ENCODE measurements at places on chromosomes 16 and 17. TPM values are rescaled to one million over a fixed set of nuclear protein-coding genes. Genes with fewer than 3 reads are reported as not detected.
A peak's percentile ranks its signal among the peaks of the same experiment; 100 is the strongest.

The SLC6A2 gene
- not detected for total RNA-seq

The ITGAD gene
- not detected for total RNA-seq

The SRL gene
- total RNA-seq, result not detected

The TAOK2 gene
- total RNA-seq, result 39.7 TPM

The RSKR gene
- total RNA-seq, result 42.9 TPM

The TCF25 gene
- total RNA-seq, result 189 TPM

The ABCA3 gene
- total RNA-seq, result 10.0 TPM

The INCA1 gene
- total RNA-seq, result 0.37 TPM

DNA sequence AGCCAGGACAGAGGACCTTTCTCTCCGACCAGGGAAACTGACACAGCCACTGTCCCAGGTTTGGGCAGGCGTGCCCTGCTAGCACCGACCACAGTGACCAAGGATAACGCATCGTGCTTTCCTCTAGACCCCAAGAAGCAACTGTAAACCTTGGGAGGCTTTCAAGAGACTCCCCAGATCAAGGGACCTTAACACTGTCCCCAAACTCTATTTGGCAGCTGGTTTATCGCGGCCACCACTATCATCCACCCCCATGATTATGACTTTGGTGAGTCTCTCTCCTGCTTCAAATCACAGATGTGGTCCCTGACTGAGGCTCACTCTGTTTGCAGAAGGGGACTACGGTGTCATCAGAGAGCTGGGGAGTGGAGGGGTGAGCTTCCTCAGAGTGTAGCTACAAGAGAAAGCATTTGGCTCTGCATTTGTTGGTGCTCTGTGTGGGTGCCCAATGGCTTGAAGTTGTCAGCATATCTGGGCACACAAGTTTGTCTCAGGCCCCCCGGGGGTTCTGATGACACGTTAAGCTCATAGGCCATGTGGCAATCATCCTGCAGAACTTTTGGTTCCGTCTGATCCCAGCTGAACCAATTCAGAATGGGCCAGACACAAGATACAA lies 408.0 kb downstream of the SLC39A11 start:
- no peaks in the 10 kb centered on the region for H3K27me3 ChIP-seq
- DNase-seq, result no peak
- H3K27ac ChIP-seq, result no peak overlapping the region
- no peaks in the 10 kb centered on the region for H3K36me3 ChIP-seq

DNA sequence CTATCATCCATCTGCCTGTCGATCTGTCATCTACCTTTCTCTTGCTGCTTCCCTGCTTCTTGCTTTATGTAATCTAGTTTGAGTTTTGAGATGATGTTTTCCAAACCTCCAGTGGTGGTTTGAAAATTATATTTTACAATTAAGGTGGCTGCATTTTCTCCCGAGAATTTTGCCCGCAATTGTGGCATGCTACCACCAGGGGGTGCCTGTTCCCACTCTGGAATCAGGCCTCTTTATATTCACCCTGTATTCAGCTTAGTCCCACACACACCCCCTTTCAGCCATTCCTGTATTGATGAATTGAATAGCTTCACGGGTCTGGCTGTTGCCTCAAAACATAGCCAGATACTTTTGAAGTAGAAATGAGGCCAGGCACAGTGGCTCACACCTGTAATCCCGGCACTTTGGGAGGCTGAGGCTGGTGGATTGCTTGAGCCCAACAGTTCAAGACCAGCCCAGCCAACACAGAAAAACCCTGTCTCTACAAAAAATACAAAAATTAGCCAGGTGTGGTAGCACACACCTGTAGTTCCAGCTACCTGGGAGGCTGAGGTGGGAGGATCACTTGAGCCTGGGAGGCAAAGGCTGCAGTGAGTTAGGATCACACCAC lies 3.2 kb downstream of the PRSS22 start:
- H3K27me3 ChIP-seq, result peaks cover 6% of the 10 kb centered on the region
- H3K27ac ChIP-seq, result no peak overlapping the region

- no peak for DNase-seq
- H3K27me3 ChIP-seq, result peaks cover 5% of the 10 kb centered on the region
- no peak overlapping the region for H3K4me3 ChIP-seq
These were observed 41.7 kb upstream of the JPH3 start for GRCh38 chr16:87560428-87561199.

GRCh38 chr17:74748279-74748528 lies 224 bp upstream of the NHERF1 start:
- H3K27me3 ChIP-seq, result no peaks in the 10 kb centered on the region
- H3K27ac ChIP-seq, result no peak overlapping the region
- peak overlapping the region; percentile 76 for H3K4me3 ChIP-seq
- peaks cover 33% of the 10 kb centered on the region for H3K36me3 ChIP-seq
- DNase-seq, result no peak
- peaks cover 71% of the 10 kb centered on the region for H3K4me1 ChIP-seq

DNA sequence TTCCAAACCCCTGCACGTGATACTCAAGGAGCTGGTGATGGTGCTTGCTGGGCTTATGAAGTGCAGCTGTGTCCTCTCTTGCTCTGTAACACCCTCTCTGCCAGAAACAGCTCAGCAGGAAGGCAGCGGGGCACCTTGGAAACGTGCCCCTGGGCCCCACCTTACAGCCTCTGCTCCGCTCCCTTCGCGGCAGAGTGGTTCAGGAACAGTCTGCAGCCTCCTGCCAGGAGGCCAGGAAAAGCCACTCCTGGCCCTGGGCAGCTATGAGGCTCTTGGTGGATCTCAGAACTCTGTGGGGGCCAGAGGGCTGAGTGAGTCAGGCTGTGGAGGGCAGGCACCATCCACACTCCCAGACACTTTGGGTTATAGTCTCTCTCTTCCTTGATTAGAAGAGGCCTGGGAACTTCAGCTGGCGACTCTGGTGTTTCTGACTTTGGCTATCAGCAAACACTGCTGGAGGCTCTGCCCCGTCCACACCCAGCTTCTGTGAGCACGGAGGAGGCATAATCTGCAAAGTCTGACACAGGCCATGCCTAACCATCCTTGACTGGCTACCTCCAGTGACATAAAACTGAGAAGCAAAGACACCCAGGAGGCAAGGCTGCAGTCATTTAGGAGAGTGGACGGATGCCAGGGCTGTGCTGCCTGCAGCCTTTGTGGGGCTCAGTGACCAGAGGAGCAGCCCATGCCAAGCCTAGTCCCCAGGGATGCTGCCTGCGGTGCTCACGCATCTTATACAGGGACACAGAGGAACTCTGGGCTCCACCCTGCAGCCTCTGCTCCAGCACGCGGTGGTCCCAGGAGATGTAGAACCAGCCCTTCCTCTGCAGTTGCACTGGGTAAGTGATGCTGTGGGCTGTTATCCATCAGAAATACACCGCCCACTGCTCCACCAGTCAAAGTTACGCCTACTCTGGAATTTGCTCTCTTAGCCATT lies 65.3 kb downstream of the METRNL start:
- no peak overlapping the region for H3K4me3 ChIP-seq
- peaks cover 22% of the 10 kb centered on the region for H3K27me3 ChIP-seq
- DNase-seq, result no peak
- no peaks in the 10 kb centered on the region for H3K36me3 ChIP-seq
- no peak overlapping the region for H3K27ac ChIP-seq

- H3K27ac ChIP-seq, result no peak overlapping the region
- H3K36me3 ChIP-seq, result no peaks in the 10 kb centered on the region
- no peak for DNase-seq
- peak overlapping the region; percentile 74 for H3K4me3 ChIP-seq
- H3K4me1 ChIP-seq, result peaks cover 11% of the 10 kb centered on the region
These were observed 11.4 kb downstream of the HSD3B7 start for GRCh38 chr16:30996324-30996984.

DNA sequence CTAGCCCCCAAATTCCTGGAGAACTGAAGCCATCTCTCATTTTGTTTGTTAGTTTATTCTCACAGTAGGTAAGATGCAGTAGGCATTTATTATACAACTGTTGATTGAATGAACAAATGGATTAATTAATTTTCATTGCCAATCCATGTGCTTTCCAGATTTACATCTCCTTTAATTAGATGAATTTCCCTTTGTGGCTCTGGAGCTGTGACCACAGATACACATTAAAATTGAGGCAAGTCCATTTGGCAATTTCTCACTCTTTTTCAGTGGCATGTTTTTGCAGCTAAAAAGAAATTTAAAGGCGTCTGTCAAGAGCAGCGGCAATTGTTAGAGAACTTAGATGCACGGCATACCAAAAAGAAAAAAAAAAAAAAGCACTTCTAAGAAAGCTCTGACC lies 635.4 kb upstream of the SOX9 start:
- H3K4me3 ChIP-seq, result no peak overlapping the region
- no peaks in the 10 kb centered on the region for H3K4me1 ChIP-seq
- no peak for DNase-seq
- no peaks in the 10 kb centered on the region for H3K36me3 ChIP-seq
- H3K27me3 ChIP-seq, result no peaks in the 10 kb centered on the region
- H3K27ac ChIP-seq, result no peak overlapping the region

GRCh38 chr16:66026211-66026610 lies 340.3 kb upstream of the CDH5 start:
- no peaks in the 10 kb centered on the region for H3K36me3 ChIP-seq
- H3K27me3 ChIP-seq, result no peaks in the 10 kb centered on the region
- no peak for DNase-seq
- H3K4me3 ChIP-seq, result no peak overlapping the region
- H3K4me1 ChIP-seq, result no peaks in the 10 kb centered on the region

DNA sequence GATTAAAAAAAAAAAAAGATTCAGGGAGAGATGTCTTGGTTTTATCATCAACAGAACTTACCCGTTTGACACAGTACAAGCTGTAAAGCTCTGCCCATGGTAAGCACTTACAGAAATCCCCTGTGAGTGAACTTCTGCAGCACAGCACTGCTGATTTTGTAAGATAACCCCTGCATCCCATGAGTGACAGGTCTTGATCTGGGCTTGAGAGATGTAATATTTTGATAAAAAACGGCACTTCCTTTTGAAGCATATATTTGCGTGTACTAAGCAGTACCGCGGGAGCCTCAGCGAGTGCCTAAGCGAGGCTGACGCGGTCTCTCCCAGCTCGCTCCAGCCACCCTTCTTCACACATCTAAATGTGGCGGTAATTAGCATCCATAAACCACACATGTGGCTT lies 50.5 kb downstream of the IKZF3 start:
- peaks cover 55% of the 10 kb centered on the region for H3K4me1 ChIP-seq
- peak; percentile 41 for DNase-seq
- H3K27ac ChIP-seq, result peak overlapping the region; percentile 49
- peaks cover 3% of the 10 kb centered on the region for H3K27me3 ChIP-seq

- peaks cover 6% of the 10 kb centered on the region for H3K36me3 ChIP-seq
- H3K4me1 ChIP-seq, result peaks cover 17% of the 10 kb centered on the region
- peaks cover 10% of the 10 kb centered on the region for H3K27me3 ChIP-seq
- peak overlapping the region; percentile 84 for H3K27ac ChIP-seq
- H3K4me3 ChIP-seq, result peak overlapping the region; percentile 89
- DNase-seq, result peak; percentile 20
These were observed 560 bp downstream of the RAI1 start for GRCh38 chr17:17681744-17682292.

DNA sequence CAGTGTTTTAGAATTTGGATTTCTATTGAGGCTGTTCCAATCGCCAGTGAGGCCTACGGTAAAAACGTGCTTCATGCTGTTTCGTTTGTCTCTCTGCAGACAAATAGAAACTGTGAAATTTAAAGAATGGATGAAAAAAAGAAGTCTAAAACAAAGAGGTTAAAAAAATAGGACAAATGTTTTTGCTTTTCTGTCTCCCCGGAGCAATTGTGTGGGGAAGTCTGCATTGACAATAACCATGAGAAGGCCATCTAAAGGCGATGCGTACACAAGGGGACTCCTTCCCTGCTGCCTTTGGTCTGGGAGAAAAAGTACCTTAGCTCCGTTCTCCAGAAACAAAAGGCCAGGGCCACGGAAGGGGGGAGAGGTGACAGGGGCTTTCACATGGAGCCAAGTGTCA lies 4.6 kb upstream of the ZFHX3 start:
- peaks cover 2% of the 10 kb centered on the region for H3K36me3 ChIP-seq
- peaks cover 15% of the 10 kb centered on the region for H3K4me1 ChIP-seq

GRCh38 chr17:16491131-16491702 lies 776 bp downstream of the LRRC75A start:
- H3K4me1 ChIP-seq, result no peaks in the 10 kb centered on the region
- DNase-seq, result no peak
- no peak overlapping the region for H3K27ac ChIP-seq

- H3K4me3 ChIP-seq, result no peak overlapping the region
- no peaks in the 10 kb centered on the region for H3K36me3 ChIP-seq
- no peak overlapping the region for H3K27ac ChIP-seq
- H3K27me3 ChIP-seq, result peaks cover 1% of the 10 kb centered on the region
- H3K4me1 ChIP-seq, result no peaks in the 10 kb centered on the region
- no peak for DNase-seq
These were observed 28.2 kb upstream of the BRD7 start for GRCh38 chr16:50396761-50397535.

GRCh38 chr16:53805113-53805512 lies 101.2 kb downstream of the FTO start:
- no peaks in the 10 kb centered on the region for H3K36me3 ChIP-seq
- H3K27ac ChIP-seq, result no peak overlapping the region
- H3K4me3 ChIP-seq, result no peak overlapping the region
- DNase-seq, result no peak
- H3K4me1 ChIP-seq, result no peaks in the 10 kb centered on the region
- H3K27me3 ChIP-seq, result no peaks in the 10 kb centered on the region

DNA sequence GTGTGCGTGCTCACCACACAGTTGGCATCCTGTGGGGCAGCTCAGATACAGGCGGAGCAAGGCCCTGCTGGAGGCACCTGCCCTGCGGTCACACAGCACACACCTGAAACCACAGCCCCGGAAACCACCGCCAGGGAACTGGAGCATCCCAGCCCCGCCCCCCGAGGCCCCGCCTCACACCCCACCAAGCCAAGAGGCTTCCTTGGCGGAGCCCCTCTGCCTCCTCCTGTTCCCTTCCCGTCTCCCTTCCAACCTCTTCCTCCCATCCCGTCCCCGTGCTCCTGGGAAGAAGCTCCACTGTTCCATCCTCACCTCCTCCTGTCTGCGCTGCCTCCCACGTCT lies 205.5 kb downstream of the NTN1 start:
- no peaks in the 10 kb centered on the region for H3K27me3 ChIP-seq
- H3K27ac ChIP-seq, result no peak overlapping the region

DNA sequence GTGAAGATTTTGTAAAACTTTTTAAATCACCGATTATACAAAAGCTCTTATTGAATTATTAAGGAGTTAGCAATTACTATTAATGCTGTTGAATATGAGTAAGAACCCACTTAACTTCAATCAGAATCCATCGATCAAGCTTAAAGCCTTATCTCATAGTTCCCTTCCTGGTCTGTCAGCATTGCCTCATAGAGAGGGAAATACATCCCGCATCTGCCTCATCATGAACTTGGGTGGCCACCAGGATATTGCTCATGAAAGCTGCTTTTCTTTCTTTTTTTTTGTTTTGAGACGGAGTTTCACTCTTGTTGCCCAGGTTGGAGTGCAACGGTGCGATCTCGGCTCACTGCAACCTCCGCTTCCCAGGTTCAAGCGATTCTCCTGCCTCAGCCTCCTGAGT lies 66.7 kb downstream of the PIGL start:
- no peak overlapping the region for H3K4me3 ChIP-seq
- peaks cover 40% of the 10 kb centered on the region for H3K4me1 ChIP-seq
- peaks cover 15% of the 10 kb centered on the region for H3K36me3 ChIP-seq
- H3K27me3 ChIP-seq, result no peaks in the 10 kb centered on the region

GRCh38 chr17:82694647-82695046 lies 3.9 kb downstream of the RAB40B start:
- no peaks in the 10 kb centered on the region for H3K36me3 ChIP-seq
- DNase-seq, result no peak
- no peak overlapping the region for H3K27ac ChIP-seq

- peaks cover 5% of the 10 kb centered on the region for H3K27me3 ChIP-seq
- H3K4me1 ChIP-seq, result no peaks in the 10 kb centered on the region
- no peak overlapping the region for H3K4me3 ChIP-seq
- no peaks in the 10 kb centered on the region for H3K36me3 ChIP-seq
- DNase-seq, result no peak
- no peak overlapping the region for H3K27ac ChIP-seq
These were observed 314.6 kb upstream of the C16orf82 start for GRCh38 chr16:26752166-26752565.

All from activated T-helper 1 cell treated with anti-CD3 and anti-CD28 coated beads, Interleukin-12 subunit alpha, Interleukin-12 subunit beta, Interleukin-2, Interleukin-4 antibody, amounts not matched to agents 30 ng/mL and 10 ng/mL and 1 ng/mL, durations not matched to agents 14 hours and 24 hours and 36 hours (primary cell).